ENCODE measurements at places on chromosomes 1 and 21.

DNA sequence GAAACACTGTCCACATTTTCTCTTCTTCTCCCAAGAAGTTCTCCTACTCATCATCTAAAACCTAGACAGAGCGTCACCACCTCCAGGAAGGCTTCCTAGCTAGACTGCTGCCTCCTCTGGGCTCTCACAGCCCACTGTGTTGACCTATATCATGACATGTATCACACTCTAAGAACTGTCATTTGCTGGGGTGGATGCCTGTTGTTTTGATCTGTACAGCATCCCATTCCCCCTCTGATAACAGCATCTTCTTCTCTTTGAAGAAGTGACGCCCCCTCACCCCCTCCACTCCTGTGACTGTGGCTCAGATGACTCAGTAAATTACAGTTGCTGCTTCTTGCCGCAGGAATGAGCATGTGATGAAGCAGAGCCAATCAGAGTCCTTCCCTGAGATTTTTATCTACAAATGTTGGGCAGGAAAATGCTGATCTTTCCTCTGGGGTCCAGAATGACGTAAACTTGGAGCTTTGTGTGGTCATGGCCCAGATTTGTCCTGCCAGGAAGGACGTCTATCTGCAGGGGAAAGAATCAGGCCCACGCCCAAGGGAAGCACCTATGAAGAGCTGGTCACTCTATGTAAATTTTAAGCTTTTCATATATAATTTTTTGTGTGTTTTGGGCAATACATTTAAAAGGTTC is 28.0 kb upstream of the FOXO6 start:
- DNase-seq, result no peak

DNA sequence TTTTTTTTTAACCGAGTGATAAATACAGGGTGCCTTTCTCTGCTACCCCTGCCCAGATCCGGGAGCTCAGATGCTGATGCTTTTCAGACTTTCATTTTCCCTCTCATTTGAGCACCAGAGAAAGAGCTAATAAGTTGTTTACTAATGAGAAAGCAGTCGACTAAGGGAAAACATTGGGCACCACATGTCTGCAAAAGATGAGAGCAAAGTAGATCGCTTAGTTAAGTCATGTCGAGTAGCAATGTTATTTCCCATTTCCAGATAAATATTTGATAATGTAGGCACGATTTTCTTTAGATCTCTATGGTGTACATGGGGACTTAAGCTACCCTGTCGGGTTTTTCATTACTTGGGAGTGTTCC is 1.2 kb downstream of the PKN2 start:
- no peak for DNase-seq

GRCh38 chr1:164625004-164625617 is 66.1 kb downstream of the PBX1 start:
- no peak for DNase-seq

- DNase-seq, result no peak
Measured at GRCh38 chr1:186492531-186493291, 31.8 kb upstream of the PDC start.

Measured in T47D (cell line).